ENCODE measurements at places on chromosomes 2 and 18.

DNA sequence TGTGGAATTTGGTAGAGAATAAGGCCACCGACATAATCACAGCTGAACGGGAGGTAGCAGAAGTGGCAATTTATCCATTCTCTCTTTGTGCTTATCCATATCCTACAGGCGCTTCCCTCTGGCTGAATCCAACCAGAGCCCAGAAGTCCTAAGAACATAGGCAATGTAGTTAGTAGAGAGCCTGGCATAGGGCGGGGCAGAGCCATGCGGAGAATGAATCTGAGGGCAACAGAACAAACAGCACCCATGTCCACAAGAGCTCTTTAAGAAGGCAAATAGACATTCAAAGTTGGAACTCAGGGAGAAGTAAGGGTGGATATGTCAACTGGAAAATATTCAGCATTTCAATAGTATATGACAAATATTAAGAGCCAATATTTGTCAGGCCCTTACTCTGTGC is 305.9 kb upstream of the VWC2L start:
- DNase-seq = no peak

- no peak for DNase-seq
These were observed 310.4 kb downstream of the MTX2 start for GRCh38 chr2:176579608-176580007.

DNA sequence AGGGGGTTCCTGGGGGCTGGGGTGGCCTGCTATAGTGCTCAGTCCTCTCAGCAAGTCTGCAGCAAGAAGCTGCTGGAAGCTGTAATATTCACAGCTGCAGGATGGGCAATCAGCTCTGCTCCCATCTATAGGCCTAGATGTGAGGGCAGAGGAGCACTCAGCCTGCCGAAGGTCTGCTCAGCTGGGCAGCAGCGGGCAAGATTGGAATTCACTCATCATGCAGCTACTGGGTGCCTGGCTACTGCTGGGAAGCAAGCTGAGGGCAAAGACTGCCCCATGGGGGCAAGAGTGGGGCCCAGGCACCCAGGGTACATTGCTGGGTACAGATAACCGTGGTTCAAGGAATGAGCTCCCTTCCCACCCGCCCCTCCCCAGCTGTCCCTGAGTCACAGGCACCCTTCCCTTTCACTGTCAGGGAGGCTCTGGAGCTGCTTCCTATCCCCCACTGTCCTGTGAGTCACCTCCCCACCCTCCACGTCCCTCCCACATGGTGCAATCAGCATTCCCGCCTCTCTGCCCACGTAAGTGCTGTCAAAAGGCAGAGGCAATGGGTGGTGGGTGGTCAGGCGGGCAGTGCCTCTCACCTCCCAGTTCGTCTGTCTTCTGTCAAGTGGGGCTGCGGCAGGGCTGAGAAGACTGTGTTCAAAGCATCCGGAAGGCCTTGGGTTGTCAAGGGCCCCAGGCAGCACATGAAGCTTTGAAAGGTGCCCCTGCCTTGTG is 169.2 kb downstream of the TRIM43 start:
- DNase-seq = no peak

GRCh38 chr2:59754011-59754735 is 799.3 kb downstream of the BCL11A start:
- DNase-seq = no peak

GRCh38 chr2:67243919-67244318 is 153.2 kb upstream of the ETAA1 start:
- no peak for DNase-seq

DNA sequence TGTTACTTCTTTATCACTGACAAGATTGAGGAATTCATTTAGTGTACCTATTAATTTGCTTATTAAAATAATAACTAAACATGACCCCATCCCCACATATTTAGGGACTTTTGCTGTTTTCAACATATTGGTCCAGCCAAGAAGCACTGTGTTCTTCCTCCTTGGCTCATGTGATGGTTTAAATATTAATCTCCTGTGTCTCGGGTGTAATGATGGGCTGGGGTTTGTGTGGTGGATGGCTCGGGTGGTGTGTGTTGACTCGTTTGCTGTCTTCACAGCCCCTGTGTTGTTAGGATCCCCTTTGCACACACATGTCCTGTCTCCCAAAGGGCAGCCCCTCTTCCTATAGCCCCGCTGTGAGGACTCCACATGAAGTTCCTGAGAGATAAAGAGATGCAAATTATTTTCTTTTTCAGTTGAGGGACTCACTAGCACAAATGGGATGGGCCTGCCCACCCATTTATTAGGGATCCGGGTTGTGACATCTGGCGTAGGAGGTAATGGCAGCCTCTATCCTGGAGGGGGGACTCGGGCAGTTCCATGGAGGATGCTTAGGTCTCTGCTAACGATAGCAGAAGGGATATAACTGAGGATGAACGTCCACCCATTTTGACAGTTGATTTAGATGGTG is 53.4 kb downstream of the FHOD3 start:
- DNase-seq = no peak

- DNase-seq = no peak
These were observed 70.3 kb upstream of the NCK2 start for GRCh38 chr2:105674401-105674800.

- DNase-seq = no peak
These were observed 262.1 kb downstream of the PTGR3 start for GRCh38 chr18:74946646-74947375.

DNA sequence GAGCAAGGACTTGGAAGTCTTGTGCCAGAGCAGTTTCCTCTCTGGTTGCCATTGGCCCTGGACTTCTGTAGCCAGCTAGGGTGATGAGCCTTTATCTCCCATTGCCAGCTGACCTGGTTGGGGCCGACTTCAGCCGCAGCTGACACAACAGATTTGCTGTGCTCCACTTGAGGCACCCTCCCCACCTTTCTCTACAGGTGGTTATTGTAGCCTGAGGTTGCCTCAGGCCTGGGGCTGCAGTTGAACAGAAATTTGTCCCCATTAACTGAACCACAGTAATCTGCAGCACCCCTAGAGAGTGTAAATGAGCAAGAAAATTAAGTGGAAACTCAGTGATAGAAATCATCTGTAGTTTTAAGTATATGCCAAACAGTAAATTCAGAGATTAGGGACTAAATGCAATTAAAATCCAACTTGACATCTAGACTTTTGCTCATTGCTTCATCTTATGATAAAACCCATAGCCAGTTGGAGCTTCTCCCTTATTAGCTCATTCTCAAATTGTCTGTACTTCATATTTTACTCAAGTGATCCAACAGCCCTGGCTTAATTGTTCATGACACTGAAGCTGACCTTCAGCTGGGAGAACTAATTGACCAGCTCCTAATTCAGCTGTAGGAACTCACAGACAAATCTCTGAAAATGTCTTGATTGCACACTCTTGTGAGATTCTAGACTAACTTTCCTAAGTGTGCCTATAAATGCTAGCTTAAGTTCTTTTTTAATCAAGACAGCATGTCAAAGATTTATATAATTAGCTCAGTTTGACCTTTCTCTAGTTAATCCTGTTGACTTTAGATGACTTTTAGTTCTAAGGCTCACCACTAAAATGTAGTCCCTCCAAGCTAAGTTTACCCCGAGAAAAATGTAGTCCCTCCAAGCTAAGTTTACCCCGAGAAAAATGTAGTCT is 48.9 kb downstream of the COPS8 start:
- no peak for DNase-seq

DNA sequence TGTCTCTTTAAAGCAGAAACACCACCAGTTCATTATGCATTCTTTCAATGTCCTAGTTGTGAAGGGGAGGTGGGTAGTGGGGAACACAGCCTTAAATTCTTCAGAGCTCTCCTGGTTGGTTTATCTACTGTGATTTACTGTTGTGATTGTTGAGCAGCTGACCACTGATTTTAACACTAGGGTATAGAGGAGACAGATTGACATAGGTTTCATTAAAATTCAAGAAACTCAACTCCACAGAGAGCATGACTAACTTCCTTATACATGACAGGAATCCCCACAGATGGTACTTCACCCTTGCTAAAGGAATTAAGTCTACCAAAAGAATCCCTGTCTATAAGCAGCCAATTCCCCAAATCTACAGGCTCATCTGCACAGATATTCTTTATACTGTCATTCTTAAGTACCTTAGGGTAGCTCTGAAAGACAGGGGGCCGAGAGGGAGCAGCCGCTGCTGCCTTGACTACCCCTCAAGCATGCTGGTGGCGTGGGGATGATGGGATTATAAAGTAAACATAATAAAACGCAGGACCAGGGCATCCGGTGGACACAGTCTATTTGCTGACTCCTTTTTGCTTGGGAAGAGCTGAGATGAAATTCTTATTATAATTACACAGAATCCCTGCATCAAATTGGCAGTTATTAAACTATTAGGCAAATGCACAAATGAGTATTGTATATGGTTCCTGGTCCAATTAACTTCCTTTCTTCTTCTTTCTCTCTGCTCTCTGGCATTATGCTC is 1377.6 kb upstream of the PIK3C3 start:
- no peak for DNase-seq

DNA sequence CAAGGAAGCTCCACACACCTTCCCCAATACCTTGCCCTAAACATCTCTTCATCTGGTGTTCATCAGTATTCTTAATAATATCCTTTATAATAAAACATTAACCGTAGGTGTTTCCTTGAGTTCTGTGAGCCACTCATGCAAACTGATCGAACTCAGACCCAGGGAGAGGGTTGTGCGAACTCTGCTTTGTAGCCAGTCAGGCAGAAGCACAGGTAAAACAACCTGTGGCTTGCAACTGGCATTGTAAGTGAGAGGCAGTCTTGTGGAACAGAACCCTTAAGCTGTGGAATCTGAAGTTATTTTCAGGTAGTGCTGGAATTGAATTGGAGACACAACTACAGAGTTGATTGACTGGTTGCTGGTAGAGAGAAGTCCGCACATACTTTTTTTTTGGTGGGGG is 4.7 kb downstream of the BUB1 start:
- no peak for DNase-seq

- no peak for DNase-seq
These were observed 100.7 kb downstream of the NFATC1 start for GRCh38 chr18:79496237-79496977.

DNA sequence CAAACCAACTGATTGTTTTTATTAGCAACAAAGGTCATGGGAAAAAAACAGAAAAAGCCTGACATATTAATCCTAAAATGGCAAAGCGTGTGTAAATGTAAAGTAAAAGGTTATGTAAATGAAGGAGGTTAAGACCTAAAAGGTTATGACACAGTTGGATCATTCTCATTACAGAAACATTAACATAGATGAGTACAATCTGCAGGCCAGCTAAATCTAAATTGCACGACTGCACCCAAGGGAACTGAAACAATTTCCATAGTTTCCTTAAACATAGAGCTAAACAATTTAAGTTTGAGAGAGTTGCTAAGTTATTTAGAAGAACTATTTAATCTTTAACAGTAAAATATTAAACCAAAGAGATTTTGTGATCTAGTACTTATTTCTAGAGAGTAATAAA is 151.6 kb upstream of the UBE2E3 start:
- no peak for DNase-seq

GRCh38 chr2:52474091-52474490 is 1293.5 kb upstream of the CHAC2 start:
- no peak for DNase-seq

- DNase-seq = no peak
These were observed 237.2 kb downstream of the TSN start for GRCh38 chr2:121992700-121993099.

GRCh38 chr2:129707800-129708199 is 271.7 kb upstream of the RAB6C start:
- DNase-seq = no peak

- no peak for DNase-seq
These were observed 87.6 kb downstream of the MAIP1 start for GRCh38 chr2:200042944-200043343.

DNA sequence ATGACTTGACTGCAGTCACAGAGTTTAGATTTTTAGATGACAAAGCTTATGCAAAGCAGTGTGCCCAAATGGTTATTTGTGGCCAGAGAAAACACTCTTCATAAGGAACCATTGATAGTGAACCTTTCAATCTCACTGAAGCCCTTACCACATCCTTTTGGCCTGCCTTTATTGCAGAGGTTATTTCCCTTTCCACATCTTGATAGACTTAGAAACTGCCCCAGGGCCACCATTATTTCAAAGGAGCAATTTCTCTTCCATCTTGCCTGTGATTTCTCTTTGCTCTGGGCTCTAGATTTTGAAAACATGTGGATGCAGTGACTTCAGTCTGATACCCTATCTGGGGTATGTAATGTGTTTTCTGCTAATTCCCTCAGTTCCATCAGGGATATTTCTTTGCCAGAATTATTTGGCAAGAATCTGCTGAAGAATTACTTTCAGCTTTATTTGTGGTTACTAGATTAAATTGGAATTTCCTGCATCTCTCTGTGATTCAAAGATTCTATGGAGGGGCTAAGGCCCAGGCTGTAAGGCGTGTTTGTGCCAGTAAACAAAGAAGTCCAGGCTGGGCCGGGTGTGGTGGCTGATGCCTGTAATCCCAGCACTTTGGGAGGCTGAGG is 51.0 kb downstream of the MOGAT1 start:
- DNase-seq = no peak

GRCh38 chr2:163132850-163133249 is 294.3 kb upstream of the KCNH7 start:
- no peak for DNase-seq

- no peak for DNase-seq
These were observed 102.6 kb downstream of the DPP10 start for GRCh38 chr2:114545052-114545451.

- peak; percentile 28 for DNase-seq
These were observed 118.1 kb upstream of the EPAS1 start for GRCh38 chr2:46179037-46179621.

DNA sequence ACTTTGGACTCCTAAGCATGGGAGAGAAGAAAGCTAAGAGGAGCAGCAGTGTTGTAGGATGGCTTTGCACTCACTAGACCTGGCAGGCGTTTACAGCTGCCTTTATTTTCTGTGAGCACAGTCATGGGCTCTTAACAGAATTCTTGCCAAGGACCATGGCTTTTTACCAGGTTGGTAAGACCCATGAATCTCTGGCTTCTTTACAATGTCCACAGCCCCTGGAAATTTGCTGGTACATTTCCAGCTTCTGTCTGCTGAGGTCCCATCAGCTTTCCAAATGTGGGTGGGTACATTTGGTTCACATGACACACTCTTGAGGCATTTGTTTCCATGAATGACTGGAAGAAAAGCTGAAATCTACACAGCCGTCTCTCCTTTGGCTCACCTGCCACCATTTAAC is 162.7 kb downstream of the PPP1R1C start:
- DNase-seq = no peak

GRCh38 chr2:217928324-217929181 is 74.2 kb downstream of the TNS1 start:
- no peak for DNase-seq

DNA sequence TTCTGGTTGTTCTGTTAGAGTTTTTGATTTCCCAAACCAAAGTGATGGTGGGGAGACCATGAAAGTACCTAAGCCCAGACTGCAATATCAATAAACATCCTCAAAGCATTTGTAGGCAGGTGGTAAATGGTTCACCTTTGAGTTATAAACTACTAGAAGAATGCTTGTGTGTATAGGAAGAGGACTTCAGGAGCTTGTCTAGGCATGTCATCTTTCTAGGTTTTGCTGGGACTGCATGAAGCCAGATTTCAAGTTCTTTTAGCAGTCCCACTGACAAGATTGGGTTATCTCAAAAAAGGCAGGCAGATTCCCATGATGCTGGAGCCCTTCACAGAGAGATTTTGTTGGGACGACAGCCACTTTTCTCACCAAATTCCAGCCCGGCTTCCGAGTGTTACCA is 135.3 kb downstream of the KCNE4 start:
- DNase-seq = no peak

GRCh38 chr2:9473985-9474360 is 378 bp upstream of the IAH1 start:
- DNase-seq = peak; percentile 70

- DNase-seq = no peak
These were observed 17.1 kb downstream of the GYPC start for GRCh38 chr2:126672980-126673605.

Data from stimulated activated CD4-positive, alpha-beta T cell treated with anti-CD3 and anti-CD28 coated beads, Interleukin-2, amount 100 ng/mL, for 24 hours (primary cell).